Caki2 (cell line): ENCODE measurements at places on chromosomes 2 and 18.

DNA sequence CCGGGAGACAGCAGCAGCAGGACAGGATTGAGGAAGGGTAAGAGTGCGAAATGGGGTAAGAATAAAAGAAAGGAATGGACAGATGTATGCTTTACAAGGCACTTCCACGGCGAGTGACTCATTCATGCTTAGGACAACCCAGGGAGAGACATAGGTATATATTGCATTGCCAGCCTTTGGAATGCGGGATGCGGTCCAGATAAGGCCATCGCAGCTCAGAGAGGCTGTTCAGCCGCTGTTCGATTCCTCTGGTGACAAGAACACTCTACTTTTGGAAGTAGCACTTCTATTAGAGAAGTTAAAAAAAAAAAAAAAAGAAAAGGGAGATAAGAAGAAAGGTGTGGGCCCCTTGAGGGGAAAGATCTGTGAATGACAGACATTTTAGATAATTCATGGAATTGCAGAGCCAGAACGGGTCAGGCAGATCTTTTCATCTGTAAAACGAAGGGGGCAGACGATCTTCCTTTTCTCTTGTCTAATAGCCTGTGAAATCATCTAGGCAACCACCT, 819 bp upstream of the NCOA1 start:
- no peak for DNase-seq

DNA sequence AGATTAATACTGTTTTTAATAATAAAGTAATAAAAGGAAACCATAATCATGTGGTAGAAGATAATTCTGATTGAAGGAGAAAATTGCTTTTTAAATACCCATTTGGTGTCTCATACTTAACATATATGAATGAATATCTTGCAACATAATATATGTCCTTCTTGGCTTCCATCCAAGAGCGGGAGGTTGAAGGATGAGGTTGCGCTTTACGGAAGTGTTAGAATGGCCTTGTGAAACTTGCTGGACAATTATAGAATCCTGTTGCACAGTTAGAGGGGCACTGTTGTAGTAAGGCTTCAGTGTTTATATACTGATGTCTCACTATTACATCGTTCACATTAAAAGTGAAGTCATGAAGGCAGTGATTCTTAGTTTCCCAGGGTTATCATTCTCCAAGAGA, 9.4 kb downstream of the INSIG2 start:
- DNase-seq: no peak

GRCh38 chr18:46833899-46834298, 77.0 kb upstream of the ST8SIA5 start:
- DNase-seq: no peak

DNA sequence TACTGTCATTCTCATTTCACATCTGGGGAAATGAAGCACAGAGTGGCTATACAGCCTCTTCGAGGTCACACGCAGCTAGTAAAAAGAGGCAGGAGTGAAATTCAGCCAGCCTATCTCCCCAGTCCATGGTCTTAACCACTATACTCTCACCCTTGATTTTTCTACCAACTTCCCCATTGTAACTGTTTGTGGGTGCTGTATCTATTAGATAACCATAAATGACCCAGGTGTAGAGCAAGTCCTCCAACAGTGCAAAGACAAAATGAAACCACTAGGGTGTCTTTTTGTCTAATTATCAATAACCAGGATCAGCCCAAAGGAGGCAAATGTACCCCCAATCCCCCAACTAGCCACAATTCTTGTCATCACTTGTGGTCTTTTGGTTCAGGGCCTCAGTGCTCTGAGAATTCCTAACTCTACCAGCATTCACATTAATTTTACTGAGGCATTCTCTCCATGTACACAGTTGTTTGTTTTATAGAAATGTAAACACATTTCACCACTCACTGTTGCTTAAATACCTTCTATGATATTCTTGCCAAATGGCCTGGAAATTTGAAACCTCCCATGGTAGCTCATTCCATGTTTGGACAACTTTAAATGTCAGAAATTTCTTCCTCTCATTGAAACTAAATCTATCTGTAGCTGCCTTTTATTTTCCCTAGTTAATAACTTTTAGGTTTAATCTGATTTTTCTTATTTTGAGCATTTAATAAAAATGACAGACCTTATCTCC, 58.7 kb downstream of the SLC40A1 start:
- no peak for DNase-seq

DNA sequence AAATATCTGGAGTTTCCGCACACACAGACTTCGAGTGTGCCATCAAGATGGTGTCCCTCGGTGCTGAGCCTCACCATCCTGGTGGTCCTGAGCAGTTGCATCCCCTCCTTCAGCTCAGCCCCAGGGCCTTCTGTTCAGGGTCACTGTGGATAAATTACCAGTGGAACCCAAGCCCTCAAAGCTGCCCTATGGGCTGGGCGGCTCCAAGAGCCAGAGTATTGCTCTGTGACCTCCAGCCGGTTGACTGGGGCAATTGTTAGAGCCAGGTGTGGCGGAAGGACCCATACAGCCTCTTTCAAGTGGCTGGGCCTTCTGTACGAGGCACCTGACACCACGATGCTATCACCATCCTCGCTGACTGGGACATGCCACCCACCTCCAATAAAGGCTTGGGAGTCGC, 215.5 kb downstream of the GBX2 start:
- DNase-seq: no peak

DNA sequence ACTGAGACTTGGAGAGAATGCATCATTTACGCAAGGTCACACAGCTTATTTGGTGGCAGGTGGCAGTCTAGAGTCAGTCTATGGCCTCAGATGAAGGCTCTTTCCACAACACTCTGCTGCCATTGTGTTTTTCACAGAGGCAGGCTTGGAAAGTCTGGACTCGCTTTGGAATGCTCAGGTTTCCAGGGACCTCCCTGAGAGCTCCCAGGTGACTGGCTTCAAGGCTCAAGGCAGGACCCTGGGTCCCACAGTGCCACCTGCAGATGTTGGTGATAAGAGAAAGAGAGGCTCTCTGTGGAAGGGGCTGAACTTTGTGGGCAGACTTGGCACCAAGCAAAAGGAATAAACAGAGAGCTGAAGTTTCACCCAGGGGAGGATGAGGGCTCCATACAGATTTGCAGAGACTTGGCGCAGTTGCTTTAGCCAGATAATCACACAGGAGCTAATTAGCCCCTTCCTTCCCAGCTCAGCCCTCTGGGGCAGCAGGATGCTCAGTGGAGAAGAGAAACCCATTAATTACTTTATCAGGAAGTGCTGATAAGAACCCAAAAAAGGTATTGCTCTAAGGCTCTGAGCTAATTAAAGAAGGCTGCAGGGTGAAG, 103.5 kb downstream of the LBH start:
- DNase-seq: no peak

DNA sequence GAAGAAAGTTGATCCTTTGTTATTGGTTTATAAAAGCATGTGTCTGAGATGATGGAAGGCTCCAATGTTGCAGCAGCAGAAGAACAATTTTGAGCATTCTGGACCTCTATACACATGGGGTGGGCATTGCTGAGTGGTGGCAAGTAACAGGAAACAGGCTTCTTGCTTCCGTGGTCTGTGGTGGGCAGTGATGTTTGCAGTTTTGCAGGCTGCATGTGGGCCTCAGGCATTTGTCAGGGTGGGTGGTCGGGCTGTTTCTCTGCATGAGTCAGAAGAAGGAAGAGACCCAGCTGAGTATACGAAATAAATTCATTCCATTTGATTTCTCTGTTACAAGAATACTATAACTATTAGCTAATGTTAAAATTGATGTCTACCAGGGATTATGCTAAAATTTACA, 239.5 kb upstream of the COL3A1 start:
- no peak for DNase-seq

GRCh38 chr2:125746321-125747164, 909.4 kb upstream of the GYPC start:
- no peak for DNase-seq

GRCh38 chr18:36283448-36283847, 14.1 kb upstream of the FHOD3 start:
- DNase-seq: no peak

GRCh38 chr2:95382686-95383634, 19.5 kb upstream of the FAHD2A start:
- no peak for DNase-seq

DNA sequence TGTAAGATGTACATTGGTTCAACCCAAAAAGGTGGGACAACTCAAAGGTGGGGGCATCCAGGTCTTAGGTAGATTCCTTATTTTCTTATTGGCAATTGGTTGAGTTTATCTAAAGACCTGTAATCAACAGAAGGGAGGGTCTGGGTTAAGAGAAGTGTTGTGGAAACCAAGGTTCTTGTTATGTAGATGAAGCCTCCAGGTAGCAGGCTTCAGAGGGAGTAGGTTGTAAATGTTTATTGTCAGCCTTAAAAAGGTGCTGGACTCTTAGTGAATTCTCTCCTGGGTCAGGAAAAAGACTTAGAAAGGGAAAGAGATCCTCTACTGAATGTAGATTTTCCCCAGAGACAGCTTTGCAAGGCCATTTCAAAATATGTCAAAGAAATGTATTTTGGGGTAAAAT, 125.3 kb upstream of the NDUFV2 start:
- DNase-seq: no peak

GRCh38 chr2:117170897-117171296, 643.6 kb upstream of the DDX18 start:
- no peak for DNase-seq

- DNase-seq: no peak
Measured at GRCh38 chr2:212249451-212249850, 289.2 kb downstream of the ERBB4 start.
